Stimulated activated CD8-positive, alpha-beta memory T cell treated with anti-CD3 and anti-CD28 coated beads, Interleukin-15, amount 100 ng/mL, for 48 hours (primary cell): ENCODE measurements at places on chromosomes 3 and 15.

GRCh38 chr15:90665288-90666134 is 51.6 kb upstream of the BLM start:
- no peak for DNase-seq

GRCh38 chr15:40766194-40766815 is 2.4 kb downstream of the GCHFR start:
- DNase-seq: no peak

DNA sequence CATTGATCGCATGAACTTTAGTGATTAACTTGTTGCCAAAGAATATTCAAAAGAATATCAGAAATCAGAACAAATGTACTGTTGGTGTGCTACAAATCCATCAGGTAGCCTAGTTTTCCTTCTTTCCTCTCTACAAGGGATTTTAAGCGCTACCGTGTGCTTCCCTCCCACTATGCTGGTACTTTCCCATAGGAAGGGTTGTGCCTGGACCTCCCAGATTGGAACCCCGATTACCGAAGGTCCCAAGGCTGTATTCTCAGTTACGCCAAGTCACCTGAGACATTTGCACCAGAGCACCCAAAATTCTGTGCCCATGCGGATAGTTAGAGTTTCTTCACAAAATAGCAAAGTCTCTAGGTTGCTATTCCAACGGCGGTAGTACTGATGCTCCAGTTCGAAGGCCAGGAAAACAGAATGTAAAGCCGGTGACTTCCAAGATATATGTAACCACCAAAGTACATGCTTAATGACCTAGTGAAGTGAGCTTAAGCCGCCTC is 23.4 kb upstream of the GATM start:
- no peak for DNase-seq

DNA sequence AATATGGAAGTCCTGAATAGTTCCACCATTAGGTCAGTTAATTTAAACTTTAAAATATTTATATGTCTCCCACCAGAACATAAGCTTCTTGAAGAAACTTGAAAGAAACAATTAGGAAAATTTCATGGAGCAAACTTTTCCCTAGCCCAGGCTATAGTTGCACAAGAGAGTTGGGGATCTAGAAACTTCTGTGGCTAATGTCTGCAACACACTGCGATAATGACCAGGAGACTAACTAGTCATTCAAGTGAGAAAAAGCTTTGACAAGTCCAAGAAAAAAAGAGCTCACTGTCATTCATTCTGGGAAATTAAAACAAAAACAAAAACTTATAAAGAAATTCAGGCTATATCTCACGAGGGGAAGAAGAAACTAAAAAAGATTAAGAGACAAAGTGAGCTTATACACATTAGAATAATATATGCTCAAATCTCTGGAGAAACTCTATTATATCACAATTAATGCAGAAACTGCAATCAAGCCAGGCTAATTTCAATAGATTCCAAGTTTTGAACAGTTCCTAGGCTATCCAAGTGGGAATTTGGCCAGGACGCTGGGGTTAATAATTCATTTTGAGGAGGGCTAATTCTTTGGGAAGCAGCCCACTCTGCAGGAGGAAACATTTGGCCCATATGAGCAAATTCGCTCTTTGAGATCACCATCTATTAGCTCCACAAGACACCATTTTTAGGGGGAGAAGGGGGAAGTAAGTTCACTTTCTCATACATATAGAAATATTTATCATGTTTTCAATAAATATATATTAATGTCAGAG is 134.6 kb downstream of the MEIS2 start:
- no peak for DNase-seq
